ENCODE measurements at places on chromosomes 3 and 15.

- DNase-seq = no peak
Measured at GRCh38 chr15:38252481-38253350, at the start of gene SPRED1. TSS of gene SPRED1 (plus strand) at chr15:38252836. CDS start at chr15:38253186, 350 bp downstream.

GRCh38 chr3:171343693-171344092, 116.5 kb downstream of the TNIK start:
- DNase-seq = no peak

GRCh38 chr3:127677541-127678314, 5.0 kb downstream of the ABTB1 start:
- no peak for DNase-seq

- no peak for DNase-seq
Measured at GRCh38 chr3:61134532-61134931, 116.7 kb downstream of the FHIT start.

- DNase-seq = no peak
Measured at GRCh38 chr3:113018536-113019181, 27.9 kb downstream of the GTPBP8 start.

- DNase-seq = no peak
Measured at GRCh38 chr3:69761896-69762767, 22.9 kb downstream of the MITF start.

DNA sequence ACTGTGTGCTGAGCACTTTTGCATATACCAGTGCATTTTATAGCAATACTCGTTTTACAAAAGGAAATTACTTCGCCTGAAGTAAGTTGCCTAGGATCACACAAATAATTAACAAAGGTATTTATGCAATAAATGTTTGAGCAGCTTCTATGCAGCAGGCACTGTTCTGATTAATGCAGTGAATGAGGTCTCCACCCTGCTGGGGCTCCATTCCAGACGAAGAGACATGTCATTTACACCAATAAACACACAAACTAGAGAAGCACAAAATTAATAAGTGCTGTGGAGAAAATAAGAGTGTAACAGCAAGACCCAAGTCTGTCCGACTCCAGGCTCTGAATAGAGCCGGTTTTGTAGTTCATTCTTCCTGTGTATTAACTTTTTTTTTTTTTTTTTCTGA, 17.5 kb downstream of the NOX5 start:
- no peak for DNase-seq

DNA sequence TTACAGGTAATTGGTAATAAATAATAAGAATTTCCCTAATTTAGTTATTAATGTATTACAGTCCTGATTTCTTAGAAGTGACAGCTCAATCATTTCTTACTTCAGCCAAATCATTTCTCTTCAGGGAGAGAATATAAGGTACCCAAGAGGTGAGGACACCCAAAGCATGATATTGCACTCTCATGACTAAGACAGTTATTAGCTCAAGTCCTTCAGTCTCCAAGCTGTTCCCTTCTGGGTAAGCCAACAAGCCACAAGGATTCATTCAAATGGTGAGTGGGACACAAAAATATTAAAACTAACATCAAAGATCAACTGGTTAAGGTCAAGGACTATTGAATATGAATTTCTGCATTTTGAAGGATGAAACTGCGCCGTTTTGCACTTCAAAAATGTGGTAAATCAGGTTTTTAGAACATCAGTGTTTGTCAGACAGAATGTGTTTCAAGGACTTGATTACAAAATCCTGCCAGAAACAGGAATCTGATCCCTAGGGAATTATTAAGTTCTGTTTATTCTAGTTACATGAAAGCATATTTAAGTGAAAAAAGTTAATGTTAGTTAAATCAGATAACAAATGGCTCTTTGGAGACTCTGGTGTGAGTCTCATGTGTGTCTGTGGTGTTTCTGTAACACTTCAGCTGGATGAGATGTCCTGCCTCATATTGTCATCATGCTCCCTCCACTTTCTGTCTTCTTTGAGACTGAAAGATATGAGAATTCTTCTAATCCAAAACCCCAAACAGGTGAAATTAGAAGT, 101.7 kb upstream of the COL8A1 start:
- no peak for DNase-seq

Measured in stimulated activated CD4-positive, alpha-beta T cell treated with anti-CD3 and anti-CD28 coated beads, Interleukin-1b, Interleukin-23, amount 100 ng/mL, for 1 hour (primary cell).